Activated CD4-positive, alpha-beta memory T cell treated with anti-CD3 and anti-CD28 coated beads, Interleukin-2, amount 10 ng/mL, durations not matched to agents 7 days and 5 days (primary cell): ENCODE measurements at places on chromosomes 13 and 19.

DNA sequence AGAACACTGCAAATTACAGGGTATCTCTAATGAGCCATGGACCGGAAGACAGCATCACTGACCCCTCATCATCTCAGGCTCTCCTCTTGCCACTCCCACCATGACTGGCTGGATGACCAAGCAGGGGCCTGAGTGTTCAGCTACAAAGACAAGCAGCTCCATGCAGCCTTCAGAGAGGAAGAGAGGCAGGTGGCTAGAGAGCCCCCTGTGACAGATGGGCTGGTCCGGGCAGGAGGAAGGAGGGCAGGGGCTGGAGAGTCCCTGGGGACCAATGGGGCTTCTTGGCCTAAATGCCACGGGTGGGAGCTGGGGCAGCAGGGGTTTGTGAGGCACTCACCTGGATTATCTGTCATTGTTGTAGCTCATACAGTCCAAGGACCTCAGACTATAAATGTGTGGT lies 12.8 kb upstream of the RASA3 start:
- DNase-seq: no peak

DNA sequence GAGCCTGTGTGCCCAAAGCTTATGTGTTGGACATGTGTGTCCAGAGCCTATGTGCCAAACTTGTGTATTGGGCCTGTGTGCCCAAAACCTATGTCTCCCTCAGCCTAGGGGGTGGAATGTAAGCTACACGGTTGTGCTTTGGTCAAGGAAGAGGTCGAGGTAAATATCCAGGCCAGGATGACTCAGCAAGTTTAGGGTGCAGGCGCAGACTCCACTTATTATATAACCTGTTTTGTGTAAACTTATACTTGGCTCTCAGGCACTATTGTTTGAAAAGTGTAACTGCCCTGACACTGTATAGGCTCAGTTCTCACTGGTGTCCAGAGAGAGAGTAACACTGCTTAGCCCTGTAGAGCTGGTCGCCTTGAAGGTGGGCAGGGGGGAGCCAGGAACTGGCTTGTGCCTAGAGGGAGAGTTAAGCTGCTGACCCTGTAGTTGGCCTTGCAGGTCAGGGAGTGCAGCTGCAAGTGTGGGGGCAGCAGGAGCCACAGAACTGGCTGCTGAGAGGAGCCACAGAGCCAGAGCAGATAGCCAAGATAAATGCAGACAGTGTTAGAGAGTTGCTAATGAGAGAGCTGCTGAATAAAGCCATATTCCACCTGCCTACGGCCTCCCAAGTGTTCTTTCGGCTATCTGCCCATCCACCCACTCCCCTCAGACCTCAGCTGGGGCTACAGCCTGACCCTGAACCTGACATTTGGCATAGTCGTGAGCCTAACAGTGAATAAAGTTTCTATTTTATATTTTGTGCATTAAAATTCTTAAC lies 517.2 kb upstream of the SLITRK1 start:
- no peak for DNase-seq

GRCh38 chr13:66673401-66673800 lies 556.7 kb downstream of the PCDH9 start:
- DNase-seq: no peak

- no peak for DNase-seq
These were observed 5.7 kb upstream of the NUP58 start for GRCh38 chr13:25295701-25296100.

GRCh38 chr19:50646074-50646807 lies 3.0 kb upstream of the C19orf81 start:
- DNase-seq: no peak

GRCh38 chr19:988510-988909 lies 4.4 kb downstream of the WDR18 start:
- no peak for DNase-seq

GRCh38 chr13:29758531-29759114 lies 91.8 kb downstream of the UBL3 start:
- peak; percentile 66 for DNase-seq

DNA sequence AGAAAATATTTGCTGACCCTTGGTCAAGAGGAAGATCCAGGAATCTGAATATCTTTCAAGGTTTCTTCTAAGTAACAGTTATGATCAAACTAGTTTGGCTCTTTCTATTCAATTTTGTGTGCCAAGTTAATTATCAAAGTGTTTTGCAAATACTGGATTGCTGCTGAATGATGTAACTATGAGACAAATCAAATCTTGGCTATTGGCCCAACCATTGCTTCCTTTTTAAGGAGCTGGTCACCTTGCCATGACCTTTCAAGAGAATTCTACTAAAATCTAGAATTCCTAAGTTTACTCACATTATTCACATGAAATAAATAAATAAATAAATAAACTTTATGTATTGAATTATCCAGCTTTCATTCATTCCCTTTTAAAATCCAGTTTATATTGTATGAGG lies 371.8 kb downstream of the SLITRK6 start:
- DNase-seq: no peak

GRCh38 chr19:10820173-10820572 lies 15.8 kb downstream of the TMED1 start:
- no peak for DNase-seq

DNA sequence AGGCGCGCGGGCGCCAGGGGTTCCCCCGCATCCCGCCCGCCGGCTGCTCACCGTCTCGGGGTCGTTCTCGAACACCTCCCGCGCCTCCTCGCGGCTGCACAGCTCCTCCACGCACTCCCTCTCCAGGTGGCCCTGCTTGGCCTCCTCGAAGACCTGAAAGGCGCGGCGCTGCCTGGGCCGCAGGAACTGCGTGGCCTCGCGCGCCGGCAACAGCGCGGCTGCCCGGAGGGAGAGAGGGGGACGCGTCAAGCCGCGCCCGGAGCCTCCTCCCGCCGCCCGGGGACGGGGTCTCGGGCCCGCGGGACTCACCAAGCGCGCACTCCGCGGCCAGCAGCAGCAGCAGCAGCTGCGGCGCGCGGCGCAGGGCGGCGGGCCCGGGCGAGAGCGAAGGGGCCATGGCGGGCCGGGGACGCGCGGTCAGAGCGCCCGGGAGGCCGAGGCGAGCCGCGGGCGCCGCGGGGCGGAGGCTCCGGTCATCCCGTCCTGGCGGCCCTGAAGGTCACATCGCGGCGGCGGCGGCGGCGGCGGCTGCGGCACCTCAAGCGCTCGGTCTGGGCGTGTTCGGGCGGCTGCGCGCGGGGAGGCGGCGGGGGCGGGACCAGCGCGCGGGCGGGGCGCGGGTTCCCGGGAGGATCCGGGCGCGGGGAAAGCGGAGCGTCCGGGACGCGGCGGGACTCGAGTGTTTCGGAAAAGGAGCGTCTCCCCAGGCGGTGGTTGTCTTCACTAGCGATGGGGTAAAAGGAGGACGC lies at the start of gene GAS6:
Gene GAS6 (minus strand): TSS at position 553 of the 749 bp plus-strand sequence. CDS start 156 bp downstream, at position 397.
- no peak for DNase-seq

- no peak for DNase-seq
These were observed 5.3 kb downstream of the POLR2E start for GRCh38 chr19:1089891-1090290.

DNA sequence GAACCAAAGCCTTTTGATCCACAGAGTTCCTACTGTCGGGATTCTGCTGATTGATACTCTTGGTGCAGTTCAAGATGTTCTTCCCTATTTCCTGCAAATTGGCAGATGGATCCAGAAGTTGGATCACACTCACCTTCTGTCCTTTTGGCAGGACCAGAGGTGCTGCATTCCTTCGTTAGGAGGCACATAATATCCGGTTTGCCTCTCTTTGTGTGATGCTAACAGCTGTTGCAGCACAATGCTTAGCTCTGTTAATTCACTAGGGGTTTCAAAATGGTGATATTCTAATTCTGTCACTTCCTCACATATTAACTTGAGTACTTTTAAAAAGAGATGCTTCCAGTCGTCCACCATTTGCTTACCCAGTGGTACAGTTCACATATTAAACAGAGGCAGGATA lies 15.2 kb upstream of the CHST8 start:
- no peak for DNase-seq

DNA sequence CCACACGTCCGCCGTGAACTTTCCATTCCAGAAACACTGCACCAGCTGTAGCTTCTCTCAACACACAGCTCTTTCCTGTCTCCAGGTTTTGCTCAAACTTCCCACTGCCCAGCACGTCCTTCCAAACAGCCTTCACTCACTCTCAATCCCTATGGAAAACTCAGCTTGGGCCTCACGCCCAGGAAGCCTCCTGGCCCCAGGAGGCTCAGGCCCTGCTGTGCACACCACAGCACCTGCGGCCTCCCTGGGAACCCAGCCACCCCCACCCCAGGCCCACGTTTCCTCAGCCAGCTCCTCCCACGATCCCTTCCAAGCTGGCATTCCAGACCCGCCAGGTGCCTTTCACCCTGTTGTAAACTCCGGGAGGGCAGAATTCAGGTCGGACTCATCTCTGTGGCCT lies 35.2 kb downstream of the C13orf46 start:
- DNase-seq: no peak

GRCh38 chr13:49958321-49958720 lies 22.2 kb upstream of the SPRYD7 start:
- DNase-seq: no peak

GRCh38 chr19:47444388-47444821 lies 25.1 kb upstream of the MEIS3 start:
- DNase-seq: peak; percentile 32

DNA sequence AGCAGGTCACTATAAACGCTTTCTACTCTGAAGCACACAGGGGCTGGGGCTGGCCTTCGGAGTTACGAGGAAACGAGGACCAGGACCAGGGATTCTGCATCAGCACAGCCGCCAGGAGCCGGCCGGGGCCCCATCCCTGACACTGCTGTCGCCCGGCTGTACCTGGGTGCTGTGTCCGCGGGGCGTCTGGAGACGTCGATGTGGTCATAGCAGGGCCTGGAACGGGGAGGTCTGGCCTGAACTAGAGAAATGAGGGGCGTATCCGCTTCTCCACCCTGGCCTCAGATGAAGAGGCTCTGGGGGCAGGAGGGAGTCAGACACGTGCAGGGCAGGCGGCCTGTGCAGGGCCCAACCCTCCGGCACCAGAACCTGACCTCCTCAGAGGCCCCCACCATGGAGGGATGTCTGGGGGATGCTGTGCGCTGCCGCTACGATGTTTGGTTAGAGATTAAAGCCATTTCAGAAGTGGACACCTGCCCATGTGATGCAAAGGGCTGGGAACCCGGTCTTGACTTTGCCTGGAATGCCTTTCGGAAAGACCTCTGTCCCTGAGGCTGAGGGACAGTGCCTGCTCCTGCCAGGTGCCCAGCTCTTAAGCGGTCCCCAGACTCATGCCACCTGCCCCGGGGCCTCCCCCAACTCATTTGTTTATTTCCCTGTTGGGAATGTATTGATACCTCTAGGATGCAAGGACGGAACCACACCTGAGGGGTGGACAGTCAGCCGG lies 21.4 kb downstream of the GAS6 start:
- DNase-seq: no peak

- DNase-seq: no peak
These were observed 8.3 kb downstream of the ZNF837 start for GRCh38 chr19:58372311-58373133.

DNA sequence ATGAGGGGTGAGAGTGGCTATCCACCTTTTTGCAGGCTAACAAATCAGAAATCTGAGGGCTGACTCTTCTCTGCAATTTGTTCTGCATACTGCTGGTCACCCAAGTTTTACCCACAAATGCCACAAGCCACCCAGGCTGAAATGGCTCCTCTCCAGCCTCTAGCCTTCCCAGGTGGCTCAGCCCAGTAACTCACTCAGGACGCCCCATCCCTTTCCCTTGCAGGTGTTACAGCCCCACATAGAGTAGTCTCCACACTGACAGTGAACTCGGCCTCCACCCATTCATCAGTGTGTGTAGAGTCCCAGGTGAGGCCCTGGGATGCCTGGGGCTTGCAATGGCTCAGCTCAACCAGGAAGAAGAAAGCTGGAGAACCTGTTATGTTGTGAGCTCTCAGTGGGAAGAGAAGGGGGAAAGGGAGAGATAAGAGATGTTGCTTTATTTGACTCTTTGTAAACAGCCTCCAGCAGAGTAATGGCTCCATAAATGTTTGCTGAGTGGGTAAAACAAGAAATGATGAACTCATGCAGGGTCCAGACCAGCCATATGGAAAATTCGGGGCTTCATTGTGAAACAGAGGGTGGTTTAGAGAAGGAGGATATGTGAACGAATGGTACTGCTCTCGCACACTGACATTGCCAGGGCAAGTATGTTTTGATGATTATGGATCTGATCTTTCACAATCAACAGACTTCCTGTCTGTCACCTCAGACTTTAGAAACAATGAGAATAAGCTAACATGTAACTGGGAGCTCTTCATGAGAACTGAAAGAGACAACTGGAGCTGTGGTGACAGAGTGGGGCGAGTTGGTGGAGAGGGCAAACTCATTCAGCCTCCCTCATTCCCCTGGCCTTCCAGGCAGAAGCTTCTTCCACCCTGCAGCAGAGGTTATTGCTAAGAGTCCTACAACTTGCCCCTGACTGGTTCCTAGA lies 74.2 kb upstream of the RFC3 start:
- peak; percentile 18 for DNase-seq

- no peak for DNase-seq
These were observed 727 bp downstream of the CERS1 start for GRCh38 chr19:18895038-18895823.

GRCh38 chr13:81682081-81682630 lies 1341.2 kb upstream of the SPRY2 start:
- DNase-seq: no peak

GRCh38 chr13:44416744-44417143 lies 43.1 kb downstream of the SERP2 start:
- DNase-seq: no peak

- no peak for DNase-seq
These were observed 2.5 kb downstream of the PHF11 start for GRCh38 chr13:49498206-49498605.

DNA sequence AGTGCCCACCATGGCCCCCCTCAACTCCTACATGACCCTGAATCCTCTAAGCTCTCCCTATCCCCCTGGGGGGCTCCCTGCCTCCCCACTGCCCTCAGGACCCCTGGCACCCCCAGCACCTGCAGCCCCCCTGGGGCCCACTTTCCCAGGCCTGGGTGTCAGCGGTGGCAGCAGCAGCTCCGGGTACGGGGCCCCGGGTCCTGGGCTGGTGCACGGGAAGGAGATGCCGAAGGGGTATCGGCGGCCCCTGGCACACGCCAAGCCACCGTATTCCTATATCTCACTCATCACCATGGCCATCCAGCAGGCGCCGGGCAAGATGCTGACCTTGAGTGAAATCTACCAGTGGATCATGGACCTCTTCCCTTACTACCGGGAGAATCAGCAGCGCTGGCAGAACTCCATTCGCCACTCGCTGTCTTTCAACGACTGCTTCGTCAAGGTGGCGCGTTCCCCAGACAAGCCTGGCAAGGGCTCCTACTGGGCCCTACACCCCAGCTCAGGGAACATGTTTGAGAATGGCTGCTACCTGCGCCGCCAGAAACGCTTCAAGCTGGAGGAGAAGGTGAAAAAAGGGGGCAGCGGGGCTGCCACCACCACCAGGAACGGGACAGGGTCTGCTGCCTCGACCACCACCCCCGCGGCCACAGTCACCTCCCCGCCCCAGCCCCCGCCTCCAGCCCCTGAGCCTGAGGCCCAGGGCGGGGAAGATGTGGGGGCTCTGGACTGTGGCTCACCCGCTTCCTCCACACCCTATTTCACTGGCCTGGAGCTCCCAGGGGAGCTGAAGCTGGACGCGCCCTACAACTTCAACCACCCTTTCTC lies 8.2 kb downstream of the FOXA3 start:
- DNase-seq: no peak
